Activated T-helper 1 cell treated with anti-CD3 and anti-CD28 coated beads, Interleukin-12 subunit alpha, Interleukin-12 subunit beta, Interleukin-2, Interleukin-4 antibody, amounts not matched to agents 30 ng/mL and 10 ng/mL and 1 ng/mL, durations not matched to agents 14 hours and 24 hours and 36 hours (primary cell): ENCODE measurements at places on chromosomes 7 and 10.

GRCh38 chr7:7693881-7694280 is 24.5 kb downstream of the RPA3 start:
- H3K27ac ChIP-seq: no peak overlapping the region
- no peaks in the 10 kb centered on the region for H3K4me1 ChIP-seq
- no peak for DNase-seq
- no peak overlapping the region for H3K4me3 ChIP-seq
- no peaks in the 10 kb centered on the region for H3K27me3 ChIP-seq

DNA sequence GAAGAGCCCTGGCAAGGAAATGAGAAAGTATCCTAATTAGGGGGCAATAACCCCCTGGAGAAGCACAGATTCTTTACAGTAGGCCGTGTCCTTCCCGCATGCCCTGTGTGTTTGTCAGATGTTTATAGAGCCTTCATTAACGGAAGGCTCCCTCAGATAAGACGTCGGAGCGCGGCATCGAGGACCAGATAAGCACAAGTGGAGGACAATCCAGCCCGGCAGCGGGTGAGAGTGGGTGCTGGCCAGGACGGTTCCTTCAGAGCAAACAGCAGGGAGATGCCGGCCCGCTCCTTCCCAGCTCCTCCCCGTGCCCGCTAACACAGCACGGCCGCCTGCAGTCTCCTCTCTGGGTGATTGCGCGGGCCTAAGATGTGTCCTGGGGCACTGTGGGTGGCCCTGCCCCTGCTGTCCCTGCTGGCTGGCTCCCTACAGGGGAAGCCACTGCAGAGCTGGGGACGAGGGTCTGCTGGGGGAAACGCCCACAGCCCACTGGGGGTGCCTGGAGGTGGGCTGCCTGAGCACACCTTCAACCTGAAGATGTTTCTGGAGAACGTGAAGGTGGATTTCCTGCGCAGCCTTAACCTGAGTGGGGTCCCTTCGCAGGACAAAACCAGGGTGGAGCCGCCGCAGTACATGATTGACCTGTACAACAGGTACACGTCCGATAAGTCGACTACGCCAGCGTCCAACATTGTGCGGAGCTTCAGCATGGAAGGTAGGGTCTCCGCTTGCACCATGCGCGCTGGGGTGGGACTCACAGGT is at the start of gene GDF2:
TSS of gene GDF2 (plus strand) at position 155 of the 762 bp plus-strand sequence. CDS start at position 370, 215 bp downstream.
- H3K27me3 ChIP-seq: no peaks in the 10 kb centered on the region
- no peak for DNase-seq
- no peaks in the 10 kb centered on the region for H3K4me1 ChIP-seq
- no peak within 1 kb of the TSS for H3K4me3 ChIP-seq

GRCh38 chr10:12511651-12512050 is 162.3 kb downstream of the CAMK1D start:
- H3K27me3 ChIP-seq: peaks cover 2% of the 10 kb centered on the region
- no peak overlapping the region for H3K4me3 ChIP-seq
- no peak for DNase-seq
- no peak overlapping the region for H3K27ac ChIP-seq
- H3K36me3 ChIP-seq: no peaks in the 10 kb centered on the region

DNA sequence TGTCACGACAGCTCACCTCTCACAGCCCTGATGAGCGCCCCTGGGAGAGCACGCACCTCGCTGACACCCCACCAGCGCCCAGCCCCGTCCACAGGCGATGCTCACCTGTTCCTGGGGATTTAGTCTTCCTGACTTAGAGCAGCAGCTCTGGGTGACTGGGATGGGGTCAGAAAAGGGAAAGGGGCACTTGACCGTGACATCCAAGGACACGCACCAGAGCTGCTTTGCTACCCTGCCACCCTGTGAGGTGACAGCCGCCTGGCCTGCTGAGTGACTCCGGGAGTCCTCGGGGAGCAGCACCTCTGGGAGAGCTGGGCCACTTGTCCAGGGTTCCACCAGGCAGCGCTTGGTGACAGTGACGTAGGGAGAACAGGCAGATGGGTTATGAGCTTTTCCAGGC is 148.2 kb downstream of the PRKAG2 start:
- H3K27ac ChIP-seq: no peak overlapping the region
- no peaks in the 10 kb centered on the region for H3K27me3 ChIP-seq

DNA sequence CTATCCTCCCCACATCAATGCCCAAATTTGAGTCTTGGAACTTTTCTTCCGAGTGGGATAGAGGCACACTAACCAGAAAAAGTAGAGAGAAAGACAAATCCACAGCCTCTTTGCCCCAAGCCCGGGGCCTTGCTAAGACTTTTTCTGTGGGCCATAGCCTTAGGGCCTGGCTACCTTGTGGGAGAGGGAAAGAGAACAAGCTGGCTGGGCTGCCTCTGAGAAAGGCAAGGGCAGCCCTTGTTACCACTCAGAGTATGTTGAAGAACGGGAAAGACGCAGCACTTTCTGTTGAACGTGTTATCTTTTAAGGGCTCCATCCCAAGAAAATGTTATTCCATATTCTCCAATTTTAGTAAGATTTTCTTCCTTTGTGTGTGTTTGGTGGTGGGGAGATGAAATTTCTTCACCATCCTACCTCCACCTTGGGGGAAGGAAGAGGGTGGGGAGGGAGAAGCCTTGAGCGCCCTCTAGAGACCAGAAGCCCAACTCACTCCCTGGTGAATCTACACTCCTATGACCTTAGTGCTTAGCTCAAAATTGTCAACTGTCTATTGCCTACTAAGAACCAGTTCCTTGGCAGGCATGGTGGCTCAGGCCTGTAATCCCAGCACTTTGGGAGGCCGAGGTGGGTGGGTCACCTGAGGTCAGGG is 3.9 kb upstream of the NRF1 start:
- H3K27ac ChIP-seq: no peak overlapping the region
- no peaks in the 10 kb centered on the region for H3K27me3 ChIP-seq
- DNase-seq: peak; percentile 24
- H3K4me1 ChIP-seq: peaks cover 32% of the 10 kb centered on the region
- H3K4me3 ChIP-seq: no peak overlapping the region

DNA sequence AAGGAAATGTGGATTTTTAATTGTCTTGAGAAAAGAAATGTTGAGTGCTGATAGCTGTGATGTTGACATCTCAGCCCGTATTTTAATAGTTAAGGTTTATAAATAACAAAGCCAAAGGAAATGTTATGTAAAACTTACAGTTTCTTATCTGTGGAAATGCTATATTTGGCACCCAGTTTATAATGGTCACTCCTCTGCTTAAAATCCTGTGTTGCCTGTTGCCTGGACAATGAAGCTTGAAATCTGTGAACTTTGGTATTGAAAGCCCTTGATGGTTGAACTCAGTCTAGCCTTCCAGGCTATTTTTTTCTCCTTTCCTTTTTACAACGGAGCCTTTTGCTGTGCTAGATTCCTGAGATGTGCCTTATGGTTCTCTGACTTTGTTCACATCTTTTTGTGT is 46.5 kb downstream of the MCU start:
- H3K4me3 ChIP-seq: no peak overlapping the region
- no peak overlapping the region for H3K27ac ChIP-seq
- no peaks in the 10 kb centered on the region for H3K27me3 ChIP-seq
- H3K36me3 ChIP-seq: no peaks in the 10 kb centered on the region

GRCh38 chr7:31192986-31193385 is 140.9 kb downstream of the ADCYAP1R1 start:
- no peak for DNase-seq
- no peaks in the 10 kb centered on the region for H3K36me3 ChIP-seq
- H3K27ac ChIP-seq: no peak overlapping the region

DNA sequence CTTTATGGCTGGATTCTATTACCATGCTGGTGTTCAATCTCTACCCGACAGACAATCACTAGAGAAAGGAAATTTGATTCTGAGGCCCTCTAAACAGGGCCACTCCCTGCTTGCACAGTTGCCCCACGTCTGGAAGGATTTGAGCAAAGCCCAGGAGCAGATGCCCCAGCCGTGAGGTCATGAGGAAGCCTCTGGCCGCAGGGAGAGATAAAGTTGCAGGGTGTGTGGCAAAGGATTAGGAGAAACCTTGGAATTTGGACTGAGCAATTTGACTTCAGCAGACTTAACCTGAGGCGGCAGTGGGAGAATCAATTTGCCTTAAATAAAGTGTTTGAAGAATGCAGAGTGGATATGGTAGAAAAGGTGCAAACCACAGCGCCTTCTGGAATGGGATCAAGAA is 40.2 kb upstream of the KLF6 start:
- H3K4me1 ChIP-seq: peaks cover 31% of the 10 kb centered on the region
- H3K4me3 ChIP-seq: no peak overlapping the region
- no peaks in the 10 kb centered on the region for H3K36me3 ChIP-seq
- H3K27ac ChIP-seq: peak overlapping the region; percentile 27
- no peak for DNase-seq

- H3K27me3 ChIP-seq: peaks cover 2% of the 10 kb centered on the region
- no peaks in the 10 kb centered on the region for H3K4me1 ChIP-seq
- no peak for DNase-seq
- no peak overlapping the region for H3K27ac ChIP-seq
- H3K4me3 ChIP-seq: no peak overlapping the region
Observed at GRCh38 chr10:34185998-34186397, 629.1 kb downstream of the PARD3 start.

DNA sequence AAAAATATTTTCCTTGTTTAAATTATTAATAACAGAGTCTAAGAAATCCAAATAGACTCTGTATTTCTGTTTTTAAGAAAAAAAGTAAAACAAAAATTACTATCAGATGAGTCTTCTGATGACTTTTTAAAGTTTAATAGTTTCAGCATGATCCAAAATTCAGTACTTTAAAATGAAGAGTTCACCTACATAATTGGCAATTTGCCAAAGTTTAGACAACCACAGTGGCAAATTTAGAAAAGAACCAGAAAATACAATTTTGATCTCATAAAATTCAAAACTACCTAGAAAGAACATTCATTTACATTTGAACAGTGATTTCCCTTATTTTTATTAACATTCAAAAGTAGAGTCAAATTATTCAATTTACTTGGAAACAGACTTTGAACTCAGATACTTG is 56.1 kb downstream of the AGMO start:
- H3K36me3 ChIP-seq: no peaks in the 10 kb centered on the region
- no peaks in the 10 kb centered on the region for H3K27me3 ChIP-seq
- no peak overlapping the region for H3K4me3 ChIP-seq
- H3K27ac ChIP-seq: no peak overlapping the region

DNA sequence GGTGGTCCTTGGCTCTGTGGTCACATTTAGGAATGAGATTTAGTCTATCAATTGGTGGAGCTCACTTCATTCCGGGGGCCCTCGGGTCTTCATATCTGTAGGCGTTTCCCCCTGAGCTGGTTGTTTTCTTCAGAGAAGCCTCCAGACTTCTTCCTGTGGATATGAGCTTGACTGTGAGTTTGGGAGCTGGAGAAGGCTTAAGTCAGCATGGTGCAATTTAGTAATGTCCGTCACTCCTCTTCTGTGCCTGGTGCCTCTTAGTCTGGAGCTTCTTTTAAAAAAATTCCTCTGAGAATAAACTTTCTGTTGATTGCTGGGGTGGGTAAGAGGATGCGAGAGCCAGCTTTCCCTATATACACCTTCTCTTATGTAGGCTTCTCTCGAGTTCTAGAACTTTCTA is 40.2 kb downstream of the HECW1 start:
- DNase-seq: no peak
- no peak overlapping the region for H3K27ac ChIP-seq
- no peaks in the 10 kb centered on the region for H3K4me1 ChIP-seq
- peaks cover 4% of the 10 kb centered on the region for H3K27me3 ChIP-seq
- H3K4me3 ChIP-seq: no peak overlapping the region

- H3K27ac ChIP-seq: no peak overlapping the region
- no peak for DNase-seq
- peaks cover 53% of the 10 kb centered on the region for H3K4me1 ChIP-seq
- no peak overlapping the region for H3K4me3 ChIP-seq
- H3K36me3 ChIP-seq: peaks cover 12% of the 10 kb centered on the region
Observed at GRCh38 chr10:97494151-97494550, 4.1 kb downstream of the MMS19 start.

GRCh38 chr10:37960591-37961137 is 15.8 kb downstream of the ZNF25 start:
- peaks cover 31% of the 10 kb centered on the region for H3K36me3 ChIP-seq
- no peaks in the 10 kb centered on the region for H3K27me3 ChIP-seq
- no peak for DNase-seq
- no peak overlapping the region for H3K27ac ChIP-seq
- H3K4me3 ChIP-seq: no peak overlapping the region

- peaks cover 50% of the 10 kb centered on the region for H3K4me1 ChIP-seq
Observed at GRCh38 chr10:69464401-69464800, 13.1 kb downstream of the TSPAN15 start.

- peak within 1 kb of the TSS; percentile 98 for H3K4me3 ChIP-seq
- H3K27me3 ChIP-seq: no peaks in the 10 kb centered on the region
- DNase-seq: peak; percentile 91
- H3K4me1 ChIP-seq: peaks cover 76% of the 10 kb centered on the region
Observed at GRCh38 chr7:44978511-44979366, at the start of gene MYO1G. TSS of gene MYO1G (minus strand) at chr7:44979015. CDS start at chr7:44978961, 54 bp downstream.

- H3K4me1 ChIP-seq: peaks cover 5% of the 10 kb centered on the region
- DNase-seq: peak; percentile 55
- H3K27ac ChIP-seq: no peak overlapping the region
- no peaks in the 10 kb centered on the region for H3K36me3 ChIP-seq
Observed at GRCh38 chr10:42753126-42753506, 29.5 kb upstream of the BMS1 start.

DNA sequence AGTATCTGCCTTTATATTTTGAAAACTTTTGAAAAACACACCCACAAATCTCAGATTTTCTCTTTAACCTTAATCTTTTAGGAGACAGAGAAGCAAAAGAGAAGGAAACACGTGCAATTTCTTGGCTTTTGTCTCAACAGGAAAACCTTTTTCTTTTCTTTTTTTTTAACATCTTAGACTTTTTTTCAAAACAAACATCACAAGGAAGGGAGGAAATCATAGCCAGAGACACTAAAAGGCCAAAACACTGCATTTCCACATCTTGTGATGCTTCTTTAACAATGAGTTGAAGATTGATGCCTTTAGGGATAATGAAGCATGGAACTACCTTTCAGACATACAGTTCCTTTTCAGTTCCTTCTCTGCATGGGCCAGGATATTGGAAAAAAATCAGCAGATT is 136.6 kb upstream of the NRBF2 start:
- peaks cover 10% of the 10 kb centered on the region for H3K27me3 ChIP-seq
- no peak overlapping the region for H3K4me3 ChIP-seq
- H3K4me1 ChIP-seq: peaks cover 37% of the 10 kb centered on the region
- H3K36me3 ChIP-seq: no peaks in the 10 kb centered on the region
- no peak for DNase-seq

- no peak overlapping the region for H3K4me3 ChIP-seq
- H3K4me1 ChIP-seq: no peaks in the 10 kb centered on the region
- no peak for DNase-seq
- peaks cover 4% of the 10 kb centered on the region for H3K27me3 ChIP-seq
- no peaks in the 10 kb centered on the region for H3K36me3 ChIP-seq
- H3K27ac ChIP-seq: no peak overlapping the region
Observed at GRCh38 chr10:71476228-71477011, 79.7 kb downstream of the CDH23 start.
